Body of pancreas (tissue), 4 donors: ENCODE measurements at places on chromosomes 3 and 15. TPM values are rescaled to one million over a fixed set of nuclear protein-coding genes. Genes with fewer than 3 reads are reported as not detected.
A peak's percentile ranks its signal among the peaks of the same experiment; 100 is the strongest.

- peak; percentile 55 for DNase-seq
Measured at GRCh38 chr15:70376929-70377691, 279.4 kb upstream of the TLE3 start.

Gene SMCO1
- total RNA-seq, result not detected

Gene SRGAP3
- 11.4 TPM for total RNA-seq

GRCh38 chr3:79157191-79157590, 610.6 kb downstream of the ROBO1 start:
- DNase-seq, result no peak

GRCh38 chr3:142492184-142492583, 44.3 kb upstream of the XRN1 start:
- no peak for DNase-seq

DNA sequence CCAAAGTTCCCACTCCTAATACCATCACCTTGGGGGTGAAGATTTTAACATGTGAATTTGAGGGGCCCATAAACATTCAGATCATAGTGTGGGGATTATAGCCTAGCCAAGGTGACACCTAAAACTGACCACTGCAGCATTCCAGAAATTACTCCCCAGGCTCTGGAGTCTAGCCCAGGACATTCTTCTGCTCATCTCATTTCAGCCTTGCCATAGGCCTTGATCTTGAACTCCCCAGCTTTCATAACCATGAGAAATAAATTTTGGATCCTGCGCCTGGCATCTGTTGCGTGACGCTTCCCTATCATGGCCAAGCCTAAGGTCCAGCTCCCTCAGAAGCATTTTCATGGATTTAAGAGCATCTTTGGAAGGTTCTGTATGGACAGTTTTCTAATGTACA, 502.9 kb upstream of the THBS1 start:
- no peak for DNase-seq

GRCh38 chr3:153628591-153628990, 466.6 kb downstream of the RAP2B start:
- DNase-seq, result no peak

Gene OR5K2
- not detected for total RNA-seq

DNA sequence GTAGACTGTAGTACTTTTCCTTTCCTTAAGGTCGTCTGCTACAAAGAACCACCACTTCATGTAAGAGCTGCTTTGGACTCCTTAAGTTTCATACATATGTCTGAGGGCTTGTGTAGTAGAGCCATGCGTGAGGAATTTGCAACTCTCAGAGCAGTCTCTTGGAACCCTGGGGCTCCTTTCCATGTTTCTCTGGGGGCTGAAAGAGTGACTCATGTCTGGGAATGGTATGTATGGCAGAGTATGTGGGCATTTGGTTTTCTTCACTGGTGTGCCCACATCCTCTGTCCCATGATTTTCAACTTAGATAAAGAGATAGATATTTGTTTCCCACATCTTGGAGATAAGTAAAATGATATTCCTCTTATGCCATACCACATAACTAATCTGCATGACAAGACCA, 20.6 kb upstream of the RBM5 start:
- DNase-seq, result no peak

DNA sequence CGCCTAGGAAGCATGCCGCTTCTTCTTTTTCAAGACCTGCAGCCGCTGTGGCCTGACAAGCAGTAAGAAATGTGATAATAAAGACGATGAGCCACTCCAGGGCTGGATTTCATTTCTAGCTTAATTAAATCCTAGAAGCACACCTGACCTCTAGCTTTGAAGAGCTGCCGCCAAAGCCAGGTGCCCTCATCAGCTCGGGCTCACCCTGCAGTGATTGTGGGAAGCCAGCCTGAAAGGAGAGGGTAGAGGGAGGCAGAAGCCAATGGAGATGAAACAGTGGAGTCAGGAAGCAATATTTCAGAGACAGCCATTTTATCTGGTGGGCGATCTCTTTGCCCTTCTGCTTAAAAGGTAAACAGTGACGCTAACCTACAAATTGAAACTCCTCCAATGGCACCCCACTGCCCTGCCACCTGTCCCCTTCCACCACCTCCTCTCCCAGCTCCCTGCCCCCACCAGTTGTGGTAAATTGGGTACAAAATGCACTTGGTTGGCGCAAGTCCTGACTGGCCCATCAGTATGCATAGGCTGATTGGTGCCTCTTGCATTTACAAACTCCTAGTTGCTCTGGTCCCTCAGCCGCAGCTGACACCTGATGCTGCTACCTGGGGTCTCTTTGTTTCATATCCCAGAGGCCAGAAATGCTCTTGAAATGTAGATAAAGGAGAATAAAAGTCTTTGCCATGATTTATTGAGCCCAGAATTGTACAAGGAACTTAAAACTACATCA, 385.3 kb downstream of the PDCD6IP start:
- DNase-seq, result no peak

Gene ATR
- 18.8 TPM for total RNA-seq

- DNase-seq, result no peak
Measured at GRCh38 chr15:37098468-37099318, 1.7 kb downstream of the MEIS2 start.

Gene ONECUT1
- total RNA-seq, result 68.0 TPM

GRCh38 chr3:153291059-153291685, 129.1 kb downstream of the RAP2B start:
- DNase-seq, result no peak

GRCh38 chr3:134905647-134905935, 110.5 kb downstream of the EPHB1 start:
- no peak for DNase-seq

Gene CPNE9
- total RNA-seq, result not detected

DNA sequence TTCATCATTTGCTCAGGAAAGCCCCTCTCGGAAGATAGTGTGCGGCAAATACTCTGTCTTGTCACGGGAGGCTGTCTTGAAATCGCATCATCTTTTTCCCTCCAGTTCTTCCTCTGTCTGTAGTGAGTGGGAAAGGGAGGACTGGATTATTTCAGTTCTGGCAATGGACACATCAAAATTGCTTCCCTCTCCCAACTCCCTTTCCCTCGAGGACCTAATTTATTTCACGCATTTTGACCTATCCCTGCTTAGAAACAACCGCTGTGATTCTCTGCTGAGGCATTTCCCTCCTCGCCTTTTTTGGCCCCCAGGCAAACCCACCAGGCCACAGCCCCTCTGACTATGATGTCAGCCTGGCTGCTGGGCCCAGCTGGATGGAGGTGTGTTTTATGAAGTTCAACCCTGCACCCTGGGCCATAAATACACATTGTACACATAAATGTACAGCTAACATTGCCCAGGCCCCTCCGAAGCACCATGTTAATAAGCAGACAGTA, 138.7 kb upstream of the LRTM1 start:
- no peak for DNase-seq

- no peak for DNase-seq
Measured at GRCh38 chr3:49406571-49407565, 4.9 kb downstream of the RHOA start.

Gene FSIP1
- 0.33 TPM for total RNA-seq

DNA sequence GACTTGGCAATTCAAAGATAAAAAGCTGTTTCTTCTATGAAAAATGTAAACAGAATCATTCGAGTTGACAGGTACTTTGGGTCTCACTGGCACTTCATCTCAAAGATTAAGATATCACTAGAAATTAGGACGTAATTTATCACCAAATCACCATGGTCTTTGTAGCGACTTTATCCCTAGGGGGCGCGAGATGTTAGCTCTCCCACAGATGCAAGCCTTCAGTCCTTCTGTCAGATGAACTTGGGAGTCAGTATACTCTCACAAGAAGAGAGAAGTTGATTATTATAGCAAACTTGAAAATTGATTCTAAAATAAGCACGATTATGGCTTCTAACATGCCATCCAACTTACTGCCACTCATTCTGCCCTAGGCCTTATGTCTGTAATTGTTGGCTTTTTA, 150.3 kb downstream of the ALCAM start:
- DNase-seq, result no peak

Gene ZNF35
- 3.1 TPM for total RNA-seq

- DNase-seq, result no peak
Measured at GRCh38 chr3:52959773-52960172, 62.4 kb upstream of the STIMATE start.

Gene SST
- total RNA-seq, result 482 TPM

GRCh38 chr3:189787632-189788031, 156.4 kb downstream of the TP63 start:
- DNase-seq, result no peak

Gene CHRNA5
- total RNA-seq, result 1.6 TPM

DNA sequence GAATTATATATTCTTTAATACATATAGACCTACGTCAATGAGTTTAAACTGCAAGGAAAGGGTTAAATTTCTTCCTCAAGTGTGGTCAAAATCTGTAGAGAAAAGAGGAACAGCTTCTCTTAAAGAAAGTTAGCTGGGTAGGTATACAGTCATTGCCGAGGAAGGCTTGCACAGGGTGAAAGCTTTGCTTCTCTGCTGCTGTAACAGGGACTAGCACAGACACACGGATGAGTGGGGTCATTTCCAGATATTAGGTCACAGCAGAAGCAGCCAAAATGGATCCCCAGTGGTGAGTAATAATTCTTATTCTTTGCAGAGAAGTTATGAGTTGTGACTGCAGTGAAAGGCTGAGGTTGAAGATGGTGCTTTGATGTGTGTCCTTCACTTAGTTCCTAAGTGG, at the start of gene CD86:
Gene CD86, plus strand, starts transcription at position 148 of the 400 bp plus-strand sequence. Its CDS starts 128 bp downstream, at position 276.
- peak; percentile 10 for DNase-seq

Gene GABRB3
- 7.3 TPM for total RNA-seq

Gene NDUFB4
- total RNA-seq, result 15.8 TPM

GRCh38 chr3:58528629-58529028, 8.4 kb downstream of the ACOX2 start:
- peak; percentile 85 for DNase-seq

GRCh38 chr3:122825460-122825859, 30.6 kb downstream of the SLC49A4 start:
- no peak for DNase-seq

Gene MUC20
- 11.2 TPM for total RNA-seq

GRCh38 chr3:32398531-32398930, 6.9 kb downstream of the CMTM7 start:
- peak; percentile 41 for DNase-seq

- no peak for DNase-seq
Measured at GRCh38 chr3:150172356-150172755, 201.7 kb upstream of the PFN2 start.

- DNase-seq, result peak; percentile 61
Measured at GRCh38 chr3:120160050-120160449, 65.8 kb upstream of the GSK3B start.

DNA sequence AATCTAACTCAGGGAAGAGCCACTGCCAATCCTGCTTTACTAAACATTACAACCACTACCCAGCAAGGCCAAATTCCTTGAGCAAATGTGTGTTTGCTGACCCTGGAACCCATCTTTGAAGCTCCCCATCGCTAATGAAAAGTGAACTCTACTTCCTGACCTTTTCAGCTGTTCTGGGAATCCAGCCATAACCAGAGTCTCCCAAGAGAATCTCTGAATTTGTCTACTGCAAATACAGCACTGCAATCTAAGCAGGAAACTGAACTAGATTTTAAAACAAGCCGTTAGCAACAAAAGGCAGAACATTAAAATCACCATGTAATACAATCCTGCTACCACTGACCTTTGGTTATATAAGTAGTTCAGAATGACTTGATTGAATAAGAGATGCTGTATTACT, 309.2 kb downstream of the MAGI1 start:
- DNase-seq, result no peak

- DNase-seq, result no peak
Measured at GRCh38 chr3:145519398-145520047, 641.5 kb downstream of the PLOD2 start.

DNA sequence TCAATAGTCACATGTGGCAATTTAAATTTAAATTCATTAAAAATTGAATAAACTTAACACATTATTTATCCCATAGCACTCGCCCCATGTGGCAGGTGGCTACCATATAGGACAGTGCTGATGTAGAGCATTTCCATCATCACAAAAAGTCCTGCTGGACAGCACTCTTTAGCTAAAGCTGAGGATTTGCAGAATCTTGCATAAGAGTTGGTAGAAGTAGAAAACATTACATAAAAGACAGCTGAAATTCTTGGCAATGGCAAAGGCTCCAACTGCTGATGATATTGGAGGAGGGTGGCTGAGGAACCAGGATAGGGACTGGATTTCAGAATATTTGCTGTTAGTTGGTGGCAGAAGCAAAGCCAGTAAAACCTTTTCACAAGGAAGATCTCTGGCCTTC, 230.7 kb upstream of the SATB1 start:
- DNase-seq, result no peak

GRCh38 chr3:99551520-99551919, 86.9 kb upstream of the COL8A1 start:
- no peak for DNase-seq

DNA sequence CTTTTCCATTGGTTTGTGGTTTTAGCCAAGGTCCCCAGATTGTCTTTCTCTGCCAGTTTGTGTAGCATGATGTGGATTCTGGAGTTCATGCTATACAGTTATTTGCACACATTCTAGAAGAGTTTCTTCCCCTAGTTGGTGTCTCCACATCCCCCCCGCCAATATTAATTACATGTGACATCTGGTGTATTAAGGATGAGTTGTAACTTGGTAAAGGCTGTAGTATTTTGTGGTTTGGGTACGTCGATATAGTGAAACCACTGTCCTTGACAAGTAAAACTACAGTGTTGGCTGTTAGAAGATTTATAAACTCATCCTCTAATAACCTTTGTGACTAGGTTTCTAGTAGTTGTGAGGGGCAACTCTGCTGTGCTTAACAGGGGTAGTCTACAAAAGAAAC, 23.7 kb upstream of the P4HTM start:
- DNase-seq, result no peak

DNA sequence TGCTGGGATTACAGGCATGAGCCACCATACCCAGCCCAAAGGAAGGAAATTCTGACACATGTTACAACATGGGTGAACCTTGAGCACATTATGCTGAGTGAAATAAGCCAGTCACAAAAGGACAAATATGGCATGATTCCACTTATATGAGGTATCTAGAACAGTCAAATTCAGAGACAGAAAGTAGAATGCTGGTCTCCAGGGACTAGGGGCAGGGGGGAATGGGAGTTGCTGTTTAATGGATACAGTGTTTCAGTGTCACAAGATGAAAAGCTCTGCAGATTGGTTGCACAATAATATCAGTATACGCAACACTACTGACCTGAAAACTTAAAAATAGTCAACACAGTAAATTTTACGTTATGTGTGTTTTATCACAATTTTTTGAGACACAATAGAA, 4.1 kb downstream of the SPATA12 start:
- DNase-seq, result no peak

Gene HRG
- total RNA-seq, result not detected

DNA sequence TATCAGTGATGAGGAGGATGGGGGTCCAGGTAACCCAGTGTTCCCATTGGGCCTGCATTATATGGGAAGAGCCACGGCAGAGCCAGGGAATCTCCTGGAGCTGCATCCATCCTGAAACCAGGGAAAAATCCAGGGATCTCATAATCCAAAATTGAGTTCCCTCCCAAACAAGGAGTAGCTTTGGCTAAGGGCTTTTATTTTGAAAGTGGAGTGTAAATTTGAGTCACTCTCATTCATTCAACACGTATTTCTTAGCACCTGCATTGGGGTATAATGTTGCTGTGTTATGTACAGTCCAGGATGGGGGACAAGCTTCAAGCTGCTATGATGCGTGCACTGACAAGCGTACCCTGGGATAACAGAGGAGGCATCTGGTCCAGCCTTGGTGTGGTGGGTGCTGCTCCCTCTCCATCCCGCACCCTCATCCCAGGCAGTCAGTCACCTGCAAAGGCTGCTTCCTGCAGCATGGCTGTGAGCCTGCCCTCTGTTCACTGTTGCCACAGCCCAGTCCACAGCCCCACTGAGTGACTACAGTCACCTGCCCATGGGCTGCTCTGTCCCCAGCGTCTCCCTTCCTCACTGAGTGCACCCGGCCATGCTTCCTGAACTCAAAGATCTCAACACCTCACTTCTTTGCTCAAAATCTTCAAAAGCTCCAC, 135.6 kb downstream of the OPA1 start:
- no peak for DNase-seq
